ENCODE measurements at places on chromosomes 6 and 20.

GRCh38 chr6:167758309-167759023 is 68.2 kb upstream of the AFDN start:
- DNase-seq = no peak

- no peak for DNase-seq
Observed at GRCh38 chr6:115932481-115932880, 128.2 kb downstream of the FRK start.

GRCh38 chr6:30206152-30206551 is 7.1 kb downstream of the TRIM26 start:
- DNase-seq = no peak

GRCh38 chr6:1997702-1998101 is 247.7 kb downstream of the GMDS start:
- DNase-seq = no peak

DNA sequence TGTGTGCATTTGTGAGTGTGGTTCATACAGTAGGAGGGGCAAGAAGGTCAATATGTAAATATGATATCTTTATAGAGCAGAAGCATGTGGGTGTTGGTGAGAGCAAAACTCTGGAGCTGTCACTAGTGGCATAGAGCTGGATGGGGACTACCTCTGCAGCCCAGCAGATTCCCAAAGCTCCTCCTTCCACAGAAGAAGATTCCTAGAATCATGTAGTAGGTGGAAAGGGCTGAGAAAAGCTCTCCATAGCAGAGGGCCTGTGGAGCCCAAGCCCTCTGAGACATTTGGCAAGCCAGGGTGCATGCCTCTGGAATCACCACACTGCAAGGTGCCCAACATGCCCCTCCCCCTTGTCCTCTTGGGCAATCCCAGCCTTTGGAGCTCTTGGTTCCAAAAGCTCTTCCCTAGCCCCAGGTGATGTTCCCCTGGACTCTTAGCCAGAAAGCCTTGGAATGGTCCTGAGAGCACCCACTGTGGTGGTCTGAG is 233.2 kb downstream of the LRFN2 start:
- no peak for DNase-seq

DNA sequence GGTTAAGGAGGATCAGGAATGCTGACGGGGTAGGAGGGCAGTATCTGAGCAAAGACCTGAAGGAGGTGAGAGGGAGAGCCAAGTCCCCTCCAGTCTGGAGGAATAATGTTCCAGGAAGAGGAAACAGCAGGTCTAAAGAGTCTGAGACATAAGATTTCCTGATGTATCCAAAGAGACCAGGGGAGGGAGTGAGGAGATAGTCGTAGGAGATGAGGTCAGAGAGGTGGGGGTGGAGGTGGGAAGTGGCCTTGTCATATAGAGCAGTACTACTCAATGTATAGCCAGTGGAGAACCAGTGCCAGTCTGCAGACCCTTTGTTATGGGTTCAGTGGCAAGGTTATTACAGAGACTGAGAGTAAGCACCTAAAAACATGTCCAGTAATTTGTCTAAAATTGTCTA is 130.6 kb downstream of the COL9A1 start:
- no peak for DNase-seq

DNA sequence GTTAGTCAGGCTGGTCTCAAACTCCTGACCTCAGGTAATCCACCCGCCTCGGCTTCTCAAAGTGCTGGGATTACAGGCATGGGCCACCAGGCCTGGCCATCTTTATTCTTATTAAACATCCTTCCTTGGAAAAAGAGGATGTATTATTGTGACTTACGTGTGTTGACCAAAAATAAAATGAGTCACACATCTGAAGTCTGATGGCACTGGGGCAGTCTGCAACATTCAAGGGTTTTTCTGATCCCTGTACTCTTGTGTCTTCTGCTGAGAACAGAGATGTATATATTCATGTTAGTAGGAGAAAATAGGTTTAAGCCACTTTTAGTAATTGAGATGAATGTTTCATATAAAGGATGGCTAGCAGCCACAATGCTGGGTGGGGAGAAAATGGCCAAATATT is 129.9 kb upstream of the RIPOR2 start:
- DNase-seq = no peak

GRCh38 chr6:148177589-148178233 is 164.9 kb upstream of the SASH1 start:
- peak; percentile 35 for DNase-seq

- DNase-seq = no peak
Observed at GRCh38 chr6:139659196-139659595, 284.7 kb upstream of the CITED2 start.

- DNase-seq = no peak
Observed at GRCh38 chr6:138482816-138483215, 16.5 kb downstream of the NHSL1 start.

DNA sequence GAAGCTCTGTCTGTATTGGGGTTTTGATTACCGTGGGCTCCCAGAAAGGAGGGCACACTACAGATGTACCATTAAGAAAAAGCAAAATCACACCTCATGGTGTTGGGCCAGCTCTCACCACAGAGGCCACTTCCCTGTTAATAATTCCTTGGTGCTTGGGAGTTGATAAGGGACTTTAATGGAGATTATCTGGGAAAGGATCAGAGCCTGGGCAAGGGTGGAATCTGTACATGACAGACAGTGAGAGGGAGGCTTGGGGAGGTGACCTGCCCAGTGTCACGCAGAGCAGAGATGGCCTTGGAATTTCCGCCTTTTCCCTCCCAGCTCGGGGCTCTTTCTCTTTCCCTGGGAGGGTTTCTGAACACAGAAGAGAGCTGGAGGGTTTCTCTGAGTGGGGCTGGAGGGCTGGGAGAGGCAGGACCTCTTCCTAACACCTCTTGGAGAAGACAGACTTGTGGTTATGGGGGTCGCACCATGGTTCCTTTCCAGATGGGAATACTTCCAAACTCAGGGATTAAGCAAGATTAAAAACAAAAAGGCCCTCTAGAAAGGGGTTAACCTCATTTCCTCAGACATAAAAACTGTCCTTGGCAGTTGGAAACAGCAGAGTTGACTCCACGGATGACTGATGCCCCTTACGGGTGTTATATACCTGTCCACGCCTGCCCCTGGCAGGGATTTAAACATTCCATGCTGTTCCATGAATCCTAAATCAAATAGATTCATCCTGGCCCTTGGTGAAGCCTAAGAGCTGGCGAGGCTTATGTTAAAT is 16.8 kb upstream of the KCNK16 start:
- no peak for DNase-seq

DNA sequence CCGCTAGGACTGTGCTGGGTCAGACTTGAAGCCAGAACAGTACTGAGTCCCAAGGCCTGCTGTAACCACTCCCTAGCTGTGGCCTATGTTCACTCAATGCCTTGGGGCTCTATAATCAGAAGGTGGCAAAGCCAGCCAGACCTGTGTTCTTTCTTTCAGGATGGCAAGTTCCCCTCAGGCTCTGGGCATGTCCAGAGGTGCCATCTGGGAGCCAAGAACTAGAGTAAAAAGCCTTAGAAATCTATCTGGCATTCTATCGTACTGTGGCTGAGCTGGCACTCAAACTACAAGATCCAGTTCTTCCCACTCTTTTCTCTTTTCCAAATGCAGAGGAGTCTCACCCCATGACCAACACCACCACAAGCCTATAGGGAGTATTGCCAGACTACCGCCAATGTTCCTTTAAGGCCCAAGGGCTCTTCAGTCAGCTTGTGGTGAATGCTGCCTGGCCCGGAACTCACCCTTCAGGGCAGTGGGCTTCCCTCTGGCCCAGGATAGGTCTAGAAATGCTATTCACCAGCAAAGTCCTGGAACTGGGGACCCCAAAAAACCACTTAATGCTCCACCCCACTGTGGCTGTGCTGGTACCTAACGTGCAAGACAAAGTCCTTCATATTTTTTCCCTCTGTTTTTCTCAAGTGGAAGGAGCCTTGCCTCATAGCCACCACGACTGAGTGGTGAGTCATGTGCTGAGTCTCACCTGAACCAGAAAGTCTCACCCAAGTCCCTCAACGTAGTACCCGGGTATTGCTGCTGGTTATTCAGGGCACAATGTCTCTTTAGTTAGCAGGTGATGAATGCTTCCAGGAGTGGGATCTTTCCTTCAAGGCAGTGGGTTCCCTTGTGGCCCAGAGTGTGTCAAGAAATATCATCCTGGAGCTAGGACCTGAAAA is 8.6 kb upstream of the SIRPB2 start:
- no peak for DNase-seq

DNA sequence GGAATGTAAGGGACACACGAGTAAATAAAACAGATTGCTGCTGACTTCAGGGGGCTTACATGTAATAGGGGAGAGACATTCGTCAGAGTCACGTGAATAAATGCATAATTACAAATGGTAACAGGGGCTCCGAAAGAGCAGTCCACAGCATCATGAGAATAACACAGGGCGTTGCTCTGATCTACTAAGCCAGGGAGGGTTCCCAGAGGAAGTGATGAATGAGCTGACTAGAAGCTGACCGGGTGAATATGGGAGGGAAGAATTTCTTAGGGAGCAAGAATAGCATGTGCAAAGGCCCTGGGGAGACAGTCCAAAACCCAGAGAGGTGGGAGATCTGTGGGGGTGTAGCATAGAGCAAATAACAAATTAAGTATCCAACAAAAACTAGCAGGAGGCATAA is 2.4 kb downstream of the BPI start:
- no peak for DNase-seq

DNA sequence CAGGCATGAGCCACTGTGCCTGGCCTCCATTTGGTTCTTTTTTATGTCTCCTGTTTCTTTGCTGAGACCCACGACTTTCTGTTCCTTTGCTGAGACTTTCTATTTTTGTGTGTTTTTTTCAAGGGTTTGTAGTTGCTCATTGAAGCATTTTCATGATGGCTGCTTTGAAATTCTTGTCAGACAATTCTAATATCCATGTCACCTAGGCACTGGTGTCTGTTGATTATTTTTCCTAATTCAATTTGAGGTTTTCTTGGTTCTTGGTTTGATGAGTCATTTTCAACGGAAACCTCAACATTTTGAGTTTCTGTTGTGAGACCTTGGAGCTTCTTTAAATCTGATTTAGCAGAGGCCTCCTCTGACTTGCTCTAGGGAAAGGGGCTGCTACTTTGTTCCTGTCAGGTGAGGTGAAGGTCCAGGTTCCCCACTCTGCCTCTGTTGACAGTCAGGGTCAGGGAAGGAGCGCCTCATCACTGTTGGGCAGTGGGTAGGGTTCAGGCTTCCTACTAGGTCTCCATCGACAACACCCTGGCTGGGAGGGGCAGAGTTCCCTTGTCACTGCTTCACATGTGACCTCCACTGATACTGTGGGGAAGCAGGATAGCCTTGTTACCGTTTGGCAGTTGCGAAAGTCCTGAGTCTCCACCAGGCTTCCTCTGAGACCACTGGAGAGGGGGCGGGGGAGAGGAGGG is 67.2 kb upstream of the RNF24 start:
- DNase-seq = peak; percentile 67

DNA sequence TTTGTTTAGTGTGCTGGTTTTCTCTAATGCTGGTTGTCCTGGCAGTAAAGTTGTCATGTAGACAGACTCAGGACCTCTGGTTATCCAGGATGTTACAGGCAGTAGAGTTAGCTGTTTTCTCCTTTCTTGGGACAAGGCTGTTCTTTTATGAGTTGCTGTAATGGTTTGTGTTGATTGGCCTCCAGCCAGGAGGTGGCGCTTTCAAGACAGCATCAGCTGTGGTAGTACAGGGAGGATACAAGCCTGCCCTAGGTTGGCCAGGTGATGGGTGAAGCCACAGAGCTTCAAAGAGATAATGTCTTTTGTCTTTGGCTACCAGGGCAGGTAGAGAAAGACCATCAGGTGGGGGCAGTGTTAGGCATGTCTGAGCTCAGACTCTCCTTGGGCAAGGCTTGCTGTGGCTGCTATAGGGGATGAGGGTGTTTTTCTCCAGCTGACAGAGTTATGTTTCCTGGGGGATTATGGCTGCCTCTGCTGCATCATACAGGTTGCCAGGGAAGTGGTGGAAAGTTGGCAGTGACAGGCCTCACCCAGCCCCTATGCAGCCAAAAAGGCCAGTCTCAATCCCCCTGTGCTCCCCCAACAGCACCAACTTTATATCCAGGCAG is 127.2 kb upstream of the TAB2 start:
- peak; percentile 84 for DNase-seq

DNA sequence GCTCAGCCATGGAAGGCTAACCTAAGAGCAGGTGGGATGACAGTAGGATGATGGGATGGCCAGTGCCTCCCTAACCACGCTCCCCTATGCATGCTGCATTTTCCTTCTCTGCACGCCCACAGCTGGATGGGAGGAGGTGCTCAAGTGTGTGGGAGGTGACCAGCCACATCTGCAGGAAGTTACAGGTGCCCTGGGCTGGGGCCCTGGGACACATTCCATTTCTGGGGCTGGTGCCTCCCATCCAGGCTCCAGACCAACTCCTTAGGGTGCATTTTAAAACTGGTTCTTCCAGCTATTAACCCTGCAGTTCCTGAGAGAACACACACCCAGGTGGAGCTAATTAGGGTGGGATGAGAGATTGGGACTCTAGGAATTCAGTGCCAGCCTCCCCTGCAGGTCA is 135.3 kb upstream of the ARMC2 start:
- no peak for DNase-seq

- DNase-seq = no peak
Observed at GRCh38 chr6:89037141-89037900, 43.2 kb upstream of the PNRC1 start.

DNA sequence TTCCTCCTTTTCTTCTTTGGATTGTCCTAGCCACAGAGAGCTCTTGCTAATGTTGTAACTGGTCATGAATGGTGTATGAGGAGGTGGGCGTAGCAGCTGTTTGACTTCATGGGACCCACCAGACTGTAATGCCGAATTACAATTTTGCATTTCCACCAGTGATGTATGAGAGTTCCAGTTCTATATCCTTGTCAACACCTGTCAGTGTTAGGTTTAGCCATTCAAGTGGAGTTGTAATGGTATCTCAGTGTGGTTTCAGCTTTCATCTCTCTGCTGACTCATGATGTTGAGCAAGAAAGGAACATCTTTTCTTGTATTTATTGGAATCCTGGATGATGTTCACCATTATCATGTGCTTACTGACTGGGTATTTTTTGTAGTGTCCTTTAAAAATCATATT is 5.1 kb downstream of the IGF2R start:
- DNase-seq = peak; percentile 52

DNA sequence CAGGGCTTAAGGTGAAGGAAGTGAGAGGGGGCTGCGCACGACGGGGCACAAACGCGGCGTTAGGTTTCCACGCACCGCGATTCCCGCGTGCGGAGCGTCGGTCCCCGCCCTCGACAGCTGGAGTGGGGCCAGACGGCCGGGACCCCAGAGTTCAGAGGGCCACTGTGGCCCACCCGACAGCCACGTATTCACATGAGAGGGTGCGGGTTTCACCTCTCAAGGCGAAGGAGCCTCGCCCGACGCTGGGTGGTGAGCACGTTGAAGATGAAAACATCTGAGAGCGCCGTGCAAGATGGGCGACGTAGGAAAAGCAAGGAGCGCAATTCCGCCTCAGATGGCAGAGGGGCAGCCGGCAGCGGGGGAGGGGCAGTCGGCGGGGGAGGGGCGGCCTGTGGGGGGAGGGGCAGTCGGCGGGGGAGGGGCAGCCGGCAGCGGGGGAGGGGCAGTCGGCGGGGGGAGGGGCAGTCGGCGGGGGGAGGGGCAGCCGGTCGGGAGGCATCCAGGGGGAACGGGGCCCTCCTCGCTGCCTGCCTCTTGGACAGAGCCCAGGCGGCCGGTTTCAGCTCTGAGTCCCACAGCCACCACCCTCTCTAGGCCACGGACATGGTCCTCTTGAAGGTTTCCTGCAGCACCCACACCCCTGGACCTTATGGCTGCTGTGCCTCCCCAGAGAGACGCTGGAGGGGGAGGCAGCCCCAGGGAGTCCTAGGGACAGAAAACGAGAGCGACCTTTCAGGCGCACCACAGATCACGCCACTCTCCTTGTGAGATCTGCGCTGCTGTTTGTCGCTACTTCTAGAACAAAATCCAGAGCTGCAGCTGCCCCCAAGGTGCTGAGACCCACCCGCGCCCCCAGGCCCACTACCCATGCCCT is 113.7 kb downstream of the DLL1 start:
- DNase-seq = no peak

GRCh38 chr20:20823476-20823881 is 111.0 kb upstream of the RALGAPA2 start:
- DNase-seq = no peak
